ENCODE measurements at places on chromosomes 4 and X. TPM values are rescaled to one million over a fixed set of nuclear protein-coding genes. Genes with fewer than 3 reads are reported as not detected.
A peak's percentile ranks its signal among the peaks of the same experiment; 100 is the strongest.

- no peaks in the 10 kb centered on the region for H3K27me3 ChIP-seq
- H3K4me1 ChIP-seq = peaks cover 35% of the 10 kb centered on the region
- DNase-seq = peak; percentile 75
- peak overlapping the region; percentile 9 for H3K4me3 ChIP-seq
- H3K27ac ChIP-seq = peak overlapping the region; percentile 74
Measured at GRCh38 chrX:13283950-13284546, 35.8 kb downstream of the ATXN3L start.

- no peaks in the 10 kb centered on the region for H3K4me1 ChIP-seq
- DNase-seq = no peak
- H3K27ac ChIP-seq = no peak overlapping the region
- H3K4me3 ChIP-seq = no peak overlapping the region
- H3K36me3 ChIP-seq = no peaks in the 10 kb centered on the region
Measured at GRCh38 chr4:158458271-158458895, 63.3 kb upstream of the RXFP1 start.

DNA sequence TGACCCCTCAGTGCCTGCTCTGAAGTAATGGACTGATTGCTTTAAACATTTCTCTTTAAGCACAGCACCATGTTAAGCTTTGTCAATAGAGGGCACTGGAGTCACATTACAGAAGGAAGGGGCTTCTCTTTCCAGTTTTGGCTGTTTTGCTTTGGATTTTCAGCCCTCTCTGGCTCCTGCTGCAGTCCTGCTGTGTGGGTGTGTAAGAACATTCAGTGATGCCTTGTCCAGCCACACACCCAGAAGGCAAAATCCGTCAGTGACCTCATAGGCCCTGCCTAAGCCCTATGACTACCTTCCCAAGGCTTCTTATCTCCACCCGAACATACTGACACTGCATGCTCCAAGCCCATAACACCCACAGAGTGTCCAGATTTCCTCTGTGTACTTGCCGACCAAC, 215.3 kb upstream of the CTSO start:
- H3K4me1 ChIP-seq = peaks cover 14% of the 10 kb centered on the region
- no peaks in the 10 kb centered on the region for H3K27me3 ChIP-seq
- no peak overlapping the region for H3K27ac ChIP-seq
- no peaks in the 10 kb centered on the region for H3K36me3 ChIP-seq
- DNase-seq = peak; percentile 70

DNA sequence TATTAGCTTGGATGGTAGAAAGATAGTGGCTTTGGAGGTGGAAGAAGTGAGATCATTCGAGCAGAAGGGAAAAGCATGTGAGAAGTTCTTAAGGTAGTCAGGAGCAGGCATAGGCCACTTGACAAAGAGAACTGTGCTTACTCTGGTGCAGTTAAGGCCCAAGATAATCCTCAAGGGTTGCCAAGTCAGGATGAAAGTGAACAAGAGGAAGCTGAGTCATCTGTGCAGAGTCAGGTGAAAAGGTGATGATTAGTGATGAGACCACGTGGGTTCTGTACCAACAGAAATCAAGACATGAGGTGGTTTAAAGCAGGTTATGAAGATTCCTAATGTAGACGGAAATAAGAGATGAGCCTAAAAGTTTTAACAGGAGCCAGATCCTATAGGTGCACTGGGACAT, 369.8 kb downstream of the DTHD1 start:
- no peaks in the 10 kb centered on the region for H3K4me1 ChIP-seq
- H3K27ac ChIP-seq = no peak overlapping the region
- H3K4me3 ChIP-seq = no peak overlapping the region

- no peak for DNase-seq
- no peaks in the 10 kb centered on the region for H3K36me3 ChIP-seq
- no peaks in the 10 kb centered on the region for H3K27me3 ChIP-seq
- no peak overlapping the region for H3K27ac ChIP-seq
Measured at GRCh38 chr4:74325886-74326285, 17.6 kb downstream of the EPGN start.

DNA sequence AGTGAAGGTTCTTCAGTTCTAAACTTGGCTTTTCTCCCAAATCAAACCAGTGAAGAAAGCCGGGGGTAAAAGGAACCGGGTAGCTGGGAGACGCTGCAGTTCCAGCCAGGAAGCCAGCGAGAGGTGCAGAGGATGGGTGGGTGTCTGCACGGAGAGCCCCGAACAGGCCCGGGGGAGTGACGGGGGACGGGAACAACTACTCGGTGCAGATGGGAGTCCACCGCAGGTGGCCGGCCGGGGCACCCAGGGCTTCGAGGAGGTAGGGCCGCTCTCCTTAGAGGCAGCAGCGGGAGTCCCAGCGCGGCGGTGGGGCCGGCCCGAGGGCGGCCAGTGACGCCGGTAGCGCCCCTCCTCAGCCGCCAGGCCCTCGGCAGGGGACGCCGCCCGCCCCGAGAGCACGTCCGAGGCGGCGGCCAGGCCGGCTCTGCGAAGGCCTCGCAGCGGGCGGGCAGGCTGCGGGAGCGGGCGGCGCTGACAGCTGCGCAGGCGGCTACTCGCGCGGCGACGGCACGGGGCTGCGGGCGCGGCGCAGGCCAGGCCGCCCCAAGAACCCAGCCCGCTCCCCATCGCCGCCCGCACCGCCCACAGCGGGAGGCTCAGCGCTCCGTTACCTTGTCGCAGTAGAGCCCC, 449 bp downstream of the FBXL5 start:
- DNase-seq = peak; percentile 86
- peak overlapping the region; percentile 93 for H3K4me3 ChIP-seq
- peaks cover 21% of the 10 kb centered on the region for H3K4me1 ChIP-seq
- no peaks in the 10 kb centered on the region for H3K27me3 ChIP-seq
- H3K36me3 ChIP-seq = no peaks in the 10 kb centered on the region

GRCh38 chrX:63686878-63687714, 97.9 kb downstream of the ARHGEF9 start:
- DNase-seq = peak; percentile 51
- no peaks in the 10 kb centered on the region for H3K4me1 ChIP-seq
- H3K27ac ChIP-seq = no peak overlapping the region

GRCh38 chrX:50470103-50471031, at the start of gene DGKK:
DGKK (minus strand) TSS chrX:50470825; CDS start chrX:50470678, 147 bp downstream.
- H3K36me3 ChIP-seq = no peaks in the 10 kb centered on the region
- peaks cover 3% of the 10 kb centered on the region for H3K4me1 ChIP-seq
- no peak within 1 kb of the TSS for H3K27ac ChIP-seq

- DNase-seq = no peak
- H3K36me3 ChIP-seq = no peaks in the 10 kb centered on the region
- H3K4me3 ChIP-seq = no peak overlapping the region
- H3K27me3 ChIP-seq = no peaks in the 10 kb centered on the region
- no peak overlapping the region for H3K27ac ChIP-seq
Measured at GRCh38 chr4:15925830-15926229, 12.7 kb downstream of the FGFBP1 start.

- no peak overlapping the region for H3K27ac ChIP-seq
- no peaks in the 10 kb centered on the region for H3K36me3 ChIP-seq
- H3K27me3 ChIP-seq = no peaks in the 10 kb centered on the region
- H3K4me3 ChIP-seq = no peak overlapping the region
- H3K4me1 ChIP-seq = no peaks in the 10 kb centered on the region
- no peak for DNase-seq
Measured at GRCh38 chr4:156251373-156252065, 297.9 kb upstream of the CTSO start.

DNA sequence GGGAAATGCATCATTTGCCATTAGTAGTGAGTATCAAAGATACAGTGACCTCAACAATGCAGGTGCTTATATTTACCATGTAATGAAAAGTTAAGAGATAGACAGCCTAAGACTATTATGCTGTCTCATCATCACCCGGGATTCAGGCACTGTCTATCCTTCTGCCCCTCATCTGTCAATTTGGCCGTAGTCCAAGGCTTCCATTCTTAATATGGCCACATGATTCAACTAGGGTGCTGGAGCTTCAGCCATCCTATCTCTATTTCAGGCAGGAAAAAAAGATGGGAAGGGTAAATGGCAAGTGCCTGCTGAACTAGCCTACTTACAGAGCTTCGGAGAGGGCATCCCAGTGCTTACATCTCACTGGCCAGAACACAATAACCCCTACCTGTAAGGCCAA, 196.7 kb upstream of the LNX1 start:
- H3K4me1 ChIP-seq = peaks cover 9% of the 10 kb centered on the region
- no peaks in the 10 kb centered on the region for H3K36me3 ChIP-seq
- H3K4me3 ChIP-seq = no peak overlapping the region

- DNase-seq = peak; percentile 57
- no peaks in the 10 kb centered on the region for H3K36me3 ChIP-seq
- peak overlapping the region; percentile 77 for H3K4me3 ChIP-seq
- H3K27me3 ChIP-seq = peaks cover 71% of the 10 kb centered on the region
- no peak overlapping the region for H3K27ac ChIP-seq
- peaks cover 33% of the 10 kb centered on the region for H3K4me1 ChIP-seq
Measured at GRCh38 chr4:56655209-56655626, 25.9 kb downstream of the HOPX start.

GRCh38 chr4:30802622-30803323, 82.6 kb downstream of the PCDH7 start:
- H3K27ac ChIP-seq = no peak overlapping the region
- H3K4me1 ChIP-seq = no peaks in the 10 kb centered on the region
- no peak for DNase-seq
- no peaks in the 10 kb centered on the region for H3K36me3 ChIP-seq
- H3K4me3 ChIP-seq = no peak overlapping the region

- no peaks in the 10 kb centered on the region for H3K27me3 ChIP-seq
- no peak overlapping the region for H3K4me3 ChIP-seq
- no peaks in the 10 kb centered on the region for H3K36me3 ChIP-seq
Measured at GRCh38 chrX:34467437-34467836, 189.6 kb downstream of the TMEM47 start.

DNA sequence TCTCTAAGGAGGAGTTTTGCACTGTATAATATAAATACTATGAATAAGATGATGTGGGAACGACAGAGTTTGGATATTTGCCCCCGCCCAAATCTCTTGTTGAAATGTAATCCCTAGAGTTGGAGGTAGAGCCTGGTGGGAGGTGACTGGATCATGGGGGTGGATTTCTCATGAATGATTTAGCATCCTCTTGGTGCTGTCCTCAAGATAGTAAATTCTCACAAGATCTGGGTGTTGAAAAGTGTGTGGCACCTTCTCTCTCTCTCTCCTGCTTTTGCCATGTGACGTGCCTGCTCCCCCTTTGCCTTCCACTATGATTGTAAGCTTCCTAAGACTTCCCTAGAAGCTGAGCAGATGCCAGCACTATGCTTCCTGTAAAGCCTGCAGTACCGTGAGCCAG, 241.6 kb upstream of the ETNPPL start:
- no peak for DNase-seq
- H3K27ac ChIP-seq = no peak overlapping the region
- no peak overlapping the region for H3K4me3 ChIP-seq

- no peaks in the 10 kb centered on the region for H3K36me3 ChIP-seq
- no peaks in the 10 kb centered on the region for H3K27me3 ChIP-seq
- H3K4me1 ChIP-seq = no peaks in the 10 kb centered on the region
- no peak for DNase-seq
Measured at GRCh38 chr4:175427751-175428150, 384.3 kb downstream of the GPM6A start.

GRCh38 chr4:132614682-132615081, 534.4 kb upstream of the PCDH10 start:
- no peaks in the 10 kb centered on the region for H3K36me3 ChIP-seq
- H3K4me1 ChIP-seq = no peaks in the 10 kb centered on the region
- no peak overlapping the region for H3K4me3 ChIP-seq
- H3K27ac ChIP-seq = no peak overlapping the region

- H3K27me3 ChIP-seq = no peaks in the 10 kb centered on the region
- no peaks in the 10 kb centered on the region for H3K36me3 ChIP-seq
- no peak overlapping the region for H3K4me3 ChIP-seq
- no peak for DNase-seq
- peaks cover 16% of the 10 kb centered on the region for H3K4me1 ChIP-seq
Measured at GRCh38 chrX:93420525-93421082, 252.8 kb downstream of the NAP1L3 start.

GRCh38 chr4:180150818-180151217, 2092.4 kb upstream of the TENM3 start:
- no peaks in the 10 kb centered on the region for H3K4me1 ChIP-seq
- H3K27me3 ChIP-seq = no peaks in the 10 kb centered on the region
- DNase-seq = no peak
- H3K27ac ChIP-seq = no peak overlapping the region
- H3K36me3 ChIP-seq = no peaks in the 10 kb centered on the region

DNA sequence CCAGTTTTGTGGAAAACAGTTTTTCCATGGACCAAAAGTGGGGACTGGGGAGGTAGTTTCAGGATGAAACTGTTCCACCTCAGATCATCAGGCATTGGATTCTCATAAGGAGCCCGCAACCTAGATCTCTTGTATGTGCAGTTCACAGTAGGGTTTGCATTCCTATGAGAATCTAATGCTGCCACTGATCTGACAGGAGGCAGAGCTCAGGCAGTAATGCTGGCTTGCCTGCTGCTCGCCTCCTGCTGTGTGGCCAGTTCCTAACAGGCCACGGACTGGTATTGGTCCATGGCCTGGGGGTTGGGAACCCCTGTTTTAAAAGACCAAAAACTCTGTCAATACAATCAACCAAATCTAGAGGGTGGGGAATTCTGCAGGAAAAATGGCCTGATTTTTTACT, 100.0 kb upstream of the EOLA2 start:
- no peak for DNase-seq
- H3K27ac ChIP-seq = no peak overlapping the region
- no peaks in the 10 kb centered on the region for H3K27me3 ChIP-seq
- no peak overlapping the region for H3K4me3 ChIP-seq

GRCh38 chr4:85824166-85824945, 349.4 kb downstream of the ARHGAP24 start:
- H3K27ac ChIP-seq = no peak overlapping the region
- H3K4me3 ChIP-seq = no peak overlapping the region
- H3K36me3 ChIP-seq = no peaks in the 10 kb centered on the region
- no peaks in the 10 kb centered on the region for H3K27me3 ChIP-seq
- no peak for DNase-seq
- H3K4me1 ChIP-seq = peaks cover 25% of the 10 kb centered on the region

- no peak for DNase-seq
- no peaks in the 10 kb centered on the region for H3K27me3 ChIP-seq
- H3K4me1 ChIP-seq = no peaks in the 10 kb centered on the region
- H3K4me3 ChIP-seq = no peak overlapping the region
Measured at GRCh38 chr4:146834263-146835034, 111.2 kb downstream of the TTC29 start.

DNA sequence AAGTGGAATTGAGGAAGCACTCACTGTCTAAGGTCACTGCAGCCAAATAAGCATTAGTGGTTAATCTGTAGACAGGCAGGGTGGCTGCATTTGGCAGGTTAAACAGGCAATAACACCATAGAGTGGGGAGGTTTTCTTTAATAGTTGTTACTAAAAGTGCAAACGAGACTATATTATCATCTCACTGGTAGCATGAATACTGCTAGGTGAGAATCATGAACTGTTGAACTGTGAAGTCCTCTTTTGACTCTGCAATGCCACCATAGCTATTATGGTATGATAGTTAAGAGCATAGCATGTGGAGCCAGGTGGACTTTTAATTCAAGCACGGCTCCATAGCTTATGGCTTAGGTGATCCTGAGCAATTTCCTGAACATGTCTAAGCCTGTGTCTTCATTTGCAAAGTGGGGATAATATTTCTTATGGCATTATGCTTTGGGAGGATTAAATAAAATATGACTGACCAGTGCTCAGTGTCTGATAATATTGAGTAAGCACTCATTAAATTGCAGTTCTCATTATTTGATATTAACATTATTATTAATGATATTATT, 235.6 kb upstream of the HHIP start:
- no peak overlapping the region for H3K4me3 ChIP-seq
- H3K27me3 ChIP-seq = no peaks in the 10 kb centered on the region
- no peak for DNase-seq
- H3K4me1 ChIP-seq = no peaks in the 10 kb centered on the region
- H3K27ac ChIP-seq = no peak overlapping the region

The RASL11B gene
- 6.8 TPM for total RNA-seq

The GPM6B gene
- total RNA-seq = 49.6 TPM

The FGFBP1 gene
- not detected for total RNA-seq

The TBC1D1 gene
- 208 TPM for total RNA-seq

The PPP1R2C gene
- not detected for total RNA-seq

Data from neural progenitor cell (in vitro differentiated cells).